ENCODE measurements at places on chromosomes 3 and 15. TPM values are rescaled to one million over a fixed set of nuclear protein-coding genes. Genes with fewer than 3 reads are reported as not detected.

GRCh38 chr15:78207641-78208340 is 26.6 kb downstream of the ACSBG1 start:
- H3K27ac ChIP-seq, result no peak overlapping the region
- peaks cover 5% of the 10 kb centered on the region for H3K27me3 ChIP-seq
- no peak overlapping the region for H3K4me3 ChIP-seq
- no peaks in the 10 kb centered on the region for H3K36me3 ChIP-seq

GRCh38 chr15:59138243-59138642 is 33.3 kb downstream of the CCNB2 start:
- H3K36me3 ChIP-seq, result peaks cover 58% of the 10 kb centered on the region

- H3K4me3 ChIP-seq, result no peak overlapping the region
- H3K36me3 ChIP-seq, result no peaks in the 10 kb centered on the region
- no peak overlapping the region for H3K27ac ChIP-seq
Observed at GRCh38 chr3:23537101-23537551, 268.6 kb upstream of the UBE2E1 start.

SLC6A6 gene
- total RNA-seq, result 53.9 TPM

ZBTB20 gene
- total RNA-seq, result 1.6 TPM

ADGRG7 gene
- not detected for total RNA-seq

WWTR1 gene
- total RNA-seq, result 0.31 TPM
